ENCODE measurements at places on chromosomes 2 and 18.
A peak's percentile ranks its signal among the peaks of the same experiment; 100 is the strongest.

GRCh38 chr2:149719695-149720094 lies 132.1 kb upstream of the MMADHC start:
- DNase-seq, result no peak

DNA sequence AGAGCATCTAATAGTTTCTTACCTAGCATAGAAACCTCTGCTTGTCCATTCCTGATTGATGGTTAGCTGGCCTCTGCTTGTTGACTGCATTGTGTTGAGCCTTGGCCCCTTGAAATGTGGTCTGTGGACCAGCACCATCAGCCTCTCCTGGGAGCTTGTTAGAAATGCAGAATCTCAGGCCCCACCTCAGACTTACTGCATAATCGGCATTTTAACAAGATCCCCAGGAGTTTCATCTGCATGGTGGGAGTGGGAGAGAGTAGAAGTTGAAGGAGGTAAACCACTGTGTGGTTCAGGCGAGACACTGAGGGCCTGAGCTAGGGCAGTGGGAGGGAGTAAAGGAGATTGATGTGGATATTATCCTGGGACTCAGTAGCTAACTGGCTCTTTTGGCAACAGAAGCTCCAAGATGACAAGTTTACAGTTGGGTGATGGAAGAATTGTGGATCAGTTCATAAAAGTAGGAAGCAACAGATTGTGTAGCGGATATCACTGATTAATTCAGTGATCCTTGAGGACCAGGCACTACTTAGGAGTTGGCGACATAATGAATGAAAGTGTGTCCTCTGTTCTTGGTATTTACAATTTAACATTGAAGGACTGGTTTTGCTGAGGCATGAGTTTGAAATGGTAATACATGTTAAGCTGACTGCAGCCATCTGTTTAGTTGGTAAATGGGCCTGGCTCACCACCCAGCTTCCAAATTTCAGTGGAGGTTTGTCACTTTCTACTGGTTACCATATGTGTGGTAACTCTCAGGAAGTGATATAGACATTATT lies 20.9 kb downstream of the PHLPP1 start:
- no peak for DNase-seq

DNA sequence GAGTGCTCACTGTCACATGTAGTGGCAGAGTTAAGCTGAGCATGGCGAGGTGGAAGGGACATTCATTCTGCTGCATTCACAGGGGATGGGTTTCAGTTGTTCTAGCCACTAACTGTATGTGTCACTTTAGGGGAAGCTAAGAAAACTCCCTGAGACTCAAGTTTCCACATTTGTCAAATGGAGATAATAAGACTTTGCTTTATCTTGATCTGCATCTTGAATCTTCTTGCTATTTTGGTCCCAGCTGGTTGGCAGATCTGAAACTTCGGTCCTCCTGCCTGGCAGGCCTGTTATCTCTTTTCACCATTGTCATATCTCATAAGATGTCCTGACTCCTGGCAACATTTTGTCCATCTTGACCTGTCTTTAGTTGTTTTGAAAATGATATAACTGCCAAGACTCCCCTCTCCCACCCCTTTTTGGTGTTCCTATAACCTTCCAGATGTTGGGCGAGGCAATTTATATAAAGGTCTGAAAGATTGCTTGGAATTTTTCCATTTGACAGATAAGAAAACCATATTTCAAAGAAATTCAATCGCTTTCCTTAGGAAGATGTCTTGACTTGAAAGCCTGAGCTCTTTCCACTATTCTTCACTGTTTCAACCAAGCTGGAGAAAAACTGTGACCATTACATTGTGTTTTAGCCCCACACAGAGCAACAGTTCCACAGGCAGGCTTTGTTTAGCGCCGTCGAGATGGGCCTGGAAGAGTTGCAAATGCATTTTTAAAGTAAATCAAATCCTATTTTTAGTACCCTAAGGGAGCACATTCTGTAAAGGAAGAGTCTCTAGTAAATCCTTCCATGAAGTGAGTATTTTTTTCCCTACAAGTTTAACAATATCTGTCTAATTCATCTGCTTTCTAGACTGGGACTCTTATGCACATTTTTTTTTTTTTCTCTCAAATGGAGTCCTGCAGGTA lies 33.4 kb downstream of the MYCN start:
- DNase-seq, result peak; percentile 57

- no peak for DNase-seq
These were observed 375.6 kb upstream of the LRATD1 start for GRCh38 chr2:14256890-14257289.

GRCh38 chr2:232422051-232422450 lies 15.4 kb downstream of the ALPG start:
- no peak for DNase-seq

DNA sequence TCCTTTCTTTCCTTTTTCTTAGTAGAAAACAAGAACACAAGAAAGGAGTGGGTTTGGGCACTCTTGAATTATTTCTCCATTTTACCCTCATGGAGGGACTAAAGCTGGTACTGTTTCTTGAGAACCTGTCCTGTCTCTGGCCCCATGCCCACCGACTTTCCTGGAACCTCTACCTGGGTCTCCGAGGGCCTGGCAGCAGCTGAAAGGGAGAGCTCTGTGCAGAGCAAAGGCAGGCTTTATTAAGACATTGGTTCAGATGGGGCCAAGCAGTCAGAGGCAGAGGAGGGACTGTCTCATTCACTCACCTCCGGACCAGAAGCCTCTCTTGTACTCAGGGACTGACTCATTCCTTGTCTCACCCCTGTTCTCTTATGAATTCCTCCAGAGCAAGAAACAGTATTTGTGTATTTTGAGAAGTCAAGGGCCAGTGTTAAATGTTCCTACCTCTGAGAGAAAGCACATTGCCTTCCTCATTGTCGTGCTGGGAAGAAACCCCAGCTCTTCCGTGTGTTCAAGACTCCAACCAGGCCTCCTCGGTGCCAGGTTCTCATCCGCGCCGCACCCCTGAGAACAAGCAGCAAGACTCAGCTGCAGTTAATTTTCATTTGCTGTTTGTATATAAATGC lies 201.9 kb upstream of the NT5C1B start:
- DNase-seq, result no peak

DNA sequence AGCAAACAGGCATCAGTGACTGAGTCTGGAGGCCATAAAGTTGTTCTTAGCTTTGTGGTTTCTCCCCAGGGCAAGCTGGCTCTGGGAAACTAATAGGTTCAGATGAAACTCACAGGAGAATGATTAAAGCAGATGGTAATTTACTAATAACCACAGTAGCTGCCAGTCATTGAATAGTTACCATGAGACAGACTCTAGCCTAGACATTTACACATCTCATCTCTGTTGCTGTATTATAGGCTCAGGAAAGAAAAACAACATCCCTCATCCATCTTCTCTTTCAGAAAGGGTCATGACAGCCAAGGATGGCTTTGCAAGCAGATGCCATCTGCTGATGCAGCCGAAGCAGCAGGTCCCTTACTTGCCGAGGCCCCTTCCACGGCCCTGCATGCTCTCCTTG lies 314.0 kb upstream of the ID2 start:
- DNase-seq, result no peak

- DNase-seq, result peak; percentile 76
These were observed 207.4 kb downstream of the ARL6IP6 start for GRCh38 chr2:152925547-152926448.

GRCh38 chr2:7449298-7449697 lies 532.1 kb downstream of the RNF144A start:
- no peak for DNase-seq

GRCh38 chr2:98867539-98868309 lies 68.3 kb downstream of the CRACDL start:
- DNase-seq, result no peak

GRCh38 chr18:6885006-6885481 lies 155.5 kb downstream of the ARHGAP28 start:
- DNase-seq, result no peak

GRCh38 chr18:33749834-33750233 lies 171.8 kb downstream of the ASXL3 start:
- DNase-seq, result peak; percentile 36

Measured in erythroblast (primary cell).